ENCODE measurements at places on chromosomes 11 and 22.

DNA sequence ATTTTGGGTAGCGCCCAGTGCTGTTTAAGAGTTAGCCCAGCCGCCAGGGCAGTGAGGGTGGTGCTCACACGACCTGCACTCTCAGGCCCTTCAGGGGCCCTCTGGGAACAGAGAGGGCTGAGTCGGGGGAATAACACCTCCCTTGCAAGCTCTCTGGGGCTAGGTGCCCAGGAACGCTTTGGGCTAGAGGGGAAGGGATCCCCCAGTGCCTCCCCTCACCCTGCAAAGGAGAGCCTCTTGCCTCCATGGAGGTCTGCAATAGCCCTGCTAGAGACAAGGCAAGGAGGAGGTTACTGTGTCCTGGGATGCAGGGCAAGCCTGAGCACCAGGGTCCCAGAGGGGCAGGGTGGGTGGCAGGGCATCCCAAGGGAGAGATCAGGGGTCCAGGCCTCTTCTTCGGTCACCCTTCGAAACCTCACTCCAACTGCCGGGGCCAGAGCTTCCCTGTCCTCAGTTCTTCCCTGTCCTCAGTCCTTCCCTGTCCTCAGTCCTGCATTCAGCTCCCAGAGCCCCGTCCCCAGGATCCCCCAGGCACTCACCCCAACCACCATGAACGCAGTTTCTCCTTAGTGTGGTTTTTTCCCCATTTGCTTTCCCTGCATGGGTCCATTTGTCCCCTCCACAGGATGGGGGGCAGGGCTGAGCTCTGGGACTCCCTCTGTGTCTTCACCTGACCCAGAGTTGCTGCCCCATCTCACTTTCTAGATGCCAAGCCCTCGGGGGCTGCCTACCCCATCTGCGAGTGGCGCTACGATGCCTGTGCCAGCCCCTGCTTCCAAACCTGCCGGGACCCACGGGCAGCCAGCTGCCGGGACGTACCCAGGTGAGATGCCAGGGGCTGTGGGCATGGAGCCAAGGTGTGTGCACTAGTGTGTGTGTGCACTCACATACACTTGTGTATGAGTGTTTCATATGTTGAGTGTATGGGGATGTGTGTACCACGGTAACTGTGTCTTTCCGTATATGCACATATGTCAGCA is 60.8 kb downstream of the OTOG start:
- no peaks in the 10 kb centered on the region for H3K36me3 ChIP-seq
- no peak for DNase-seq
- no peaks in the 10 kb centered on the region for H3K4me1 ChIP-seq
- no peak overlapping the region for H3K27ac ChIP-seq
- no peak overlapping the region for H3K4me3 ChIP-seq

GRCh38 chr11:13635804-13636203 is 32.7 kb upstream of the FAR1 start:
- H3K4me1 ChIP-seq: no peaks in the 10 kb centered on the region
- H3K27ac ChIP-seq: no peak overlapping the region

- H3K27me3 ChIP-seq: peaks cover 5% of the 10 kb centered on the region
- H3K27ac ChIP-seq: no peak overlapping the region
- H3K36me3 ChIP-seq: no peaks in the 10 kb centered on the region
- no peaks in the 10 kb centered on the region for H3K4me1 ChIP-seq
These were observed 359.3 kb downstream of the CADM1 start for GRCh38 chr11:115144914-115145313.

- H3K27ac ChIP-seq: no peak overlapping the region
- no peaks in the 10 kb centered on the region for H3K36me3 ChIP-seq
- no peak for DNase-seq
- H3K27me3 ChIP-seq: no peaks in the 10 kb centered on the region
- no peak overlapping the region for H3K4me3 ChIP-seq
These were observed 9.7 kb upstream of the LRP5 start for GRCh38 chr11:68302670-68303069.

- H3K27me3 ChIP-seq: no peaks in the 10 kb centered on the region
- no peak for DNase-seq
- no peak overlapping the region for H3K27ac ChIP-seq
- peak overlapping the region; percentile 42 for H3K4me3 ChIP-seq
- no peaks in the 10 kb centered on the region for H3K4me1 ChIP-seq
- H3K36me3 ChIP-seq: no peaks in the 10 kb centered on the region
These were observed 127.7 kb downstream of the OSBP2 start for GRCh38 chr22:30822216-30823014.

DNA sequence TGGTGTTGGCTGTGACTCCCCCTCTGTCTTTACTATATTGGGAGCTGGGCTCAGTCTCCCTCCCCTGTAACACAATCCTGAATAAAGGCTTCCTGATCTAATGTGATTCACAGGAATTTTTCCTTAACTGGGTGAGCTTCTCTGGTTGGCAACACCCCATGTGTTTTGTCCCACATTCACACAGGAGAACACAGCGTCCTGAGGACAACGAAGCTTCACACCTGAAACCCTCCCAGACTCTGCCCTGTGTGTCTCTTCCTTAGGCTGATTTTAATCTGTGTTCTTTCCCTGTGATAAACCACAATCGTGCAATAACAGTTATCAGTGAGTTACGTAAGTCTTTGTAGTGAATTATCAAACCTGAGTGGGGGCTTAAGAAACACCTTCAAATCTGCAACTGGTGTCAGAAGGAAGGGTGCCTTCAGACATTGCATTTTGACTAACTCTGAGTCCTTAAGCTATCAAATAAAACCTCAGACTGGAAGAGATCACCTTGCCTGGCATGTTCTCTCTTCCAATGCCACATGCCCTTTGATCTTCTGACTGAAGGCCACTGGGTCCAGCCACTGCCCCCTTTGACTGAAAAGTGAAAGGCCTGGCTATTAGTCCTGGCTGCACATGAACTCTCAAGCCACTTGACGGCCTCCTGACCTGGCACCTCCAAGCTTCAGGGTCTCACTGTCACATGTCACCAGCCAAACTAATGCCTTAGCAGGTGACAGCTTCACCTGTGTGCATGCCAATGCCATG is 17.3 kb downstream of the APOL3 start:
- H3K36me3 ChIP-seq: peaks cover 27% of the 10 kb centered on the region
- no peaks in the 10 kb centered on the region for H3K4me1 ChIP-seq
- no peaks in the 10 kb centered on the region for H3K27me3 ChIP-seq
- H3K27ac ChIP-seq: no peak overlapping the region
- no peak overlapping the region for H3K4me3 ChIP-seq

DNA sequence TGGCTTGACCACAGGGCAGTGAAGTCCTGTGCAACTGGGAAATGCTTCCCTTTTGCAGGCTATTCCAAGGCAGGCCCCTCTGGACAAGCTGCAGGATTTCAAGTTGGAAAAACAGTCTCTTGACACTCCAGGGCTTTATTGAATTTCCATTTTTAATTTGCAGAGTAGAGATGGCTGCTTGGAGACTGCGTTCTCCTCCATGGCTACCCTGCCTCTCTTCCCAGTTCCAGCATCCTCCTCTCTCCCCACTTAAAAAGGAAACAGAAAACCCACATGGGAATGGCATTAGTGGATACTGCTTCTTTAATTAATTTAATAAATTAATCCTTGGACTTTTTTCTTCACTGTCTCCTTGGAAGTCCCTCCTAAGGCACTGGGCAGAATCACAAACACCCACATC is 115.6 kb downstream of the DSCAML1 start:
- no peak overlapping the region for H3K27ac ChIP-seq
- no peaks in the 10 kb centered on the region for H3K4me1 ChIP-seq
- no peak for DNase-seq
- H3K36me3 ChIP-seq: no peaks in the 10 kb centered on the region
- H3K4me3 ChIP-seq: no peak overlapping the region

Data from sigmoid colon (tissue), 7 donors.